Pons (tissue), 1 donor: ENCODE measurements at places on chromosomes 2 and 18.

DNA sequence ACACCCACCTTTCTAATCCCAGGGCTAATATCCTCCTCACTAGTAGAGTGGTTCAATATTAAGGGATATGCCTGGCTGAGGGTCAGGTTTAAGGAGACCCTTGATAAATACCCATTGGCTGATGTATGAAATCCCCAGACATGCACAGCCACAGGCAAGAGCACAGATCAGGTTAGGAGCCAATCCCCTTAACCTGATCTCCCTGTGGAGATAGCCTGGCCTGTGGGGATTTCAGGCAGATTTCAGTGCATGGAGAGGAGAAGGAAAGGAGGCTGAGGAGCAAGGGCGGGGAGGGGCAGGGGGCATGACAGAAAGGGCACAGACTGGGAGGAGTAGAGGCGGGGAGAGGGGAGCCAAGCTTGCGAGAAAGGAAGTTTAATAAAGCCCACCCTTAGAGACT, 129.0 kb downstream of the LOXHD1 start:
- no peak for DNase-seq

GRCh38 chr2:215826838-215827441, 186.4 kb downstream of the MREG start:
- no peak for DNase-seq

DNA sequence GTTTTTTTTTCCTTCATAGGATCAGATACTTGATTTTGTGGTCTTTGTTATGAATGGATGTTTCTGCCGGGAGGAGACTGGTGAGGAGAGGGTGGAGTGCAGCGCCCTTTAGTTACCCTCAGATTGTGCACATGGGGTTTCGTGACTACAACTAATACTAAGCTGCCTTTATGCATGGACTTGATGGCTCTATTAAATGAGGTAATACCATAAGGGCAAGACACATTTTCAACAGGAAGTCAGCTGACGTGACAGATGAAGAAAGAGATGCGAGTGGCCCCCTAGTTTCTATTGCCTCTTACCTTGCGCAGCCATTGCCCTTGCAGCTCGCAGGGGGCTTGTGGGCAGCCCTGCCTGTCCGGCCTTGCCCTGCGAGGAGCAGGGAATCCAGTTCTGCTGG, 24.4 kb downstream of the ZNF407 start:
- DNase-seq, result no peak

- no peak for DNase-seq
Measured at GRCh38 chr2:40367652-40368051, 84.2 kb downstream of the SLC8A1 start.

DNA sequence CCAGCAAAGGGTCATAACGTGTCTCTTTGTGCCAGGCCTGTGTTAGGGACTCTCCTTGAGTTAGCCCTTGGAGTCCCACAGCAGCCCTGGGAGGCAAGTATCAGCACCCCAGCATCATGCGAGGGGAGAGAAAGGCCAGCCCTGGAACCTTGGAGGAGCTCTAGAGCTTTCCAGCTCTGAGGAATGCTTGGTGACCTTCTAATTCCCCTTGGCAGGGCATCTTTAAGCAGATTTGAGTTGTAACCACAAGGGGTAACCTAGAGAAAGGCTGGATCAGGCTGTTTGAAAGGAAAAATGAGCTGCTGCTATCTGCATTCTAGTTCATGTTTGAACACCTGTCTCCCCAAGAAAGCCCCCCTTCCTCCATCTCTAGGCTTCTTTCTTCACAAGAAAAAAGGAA, 23.8 kb upstream of the ODC1 start:
- DNase-seq, result no peak

GRCh38 chr2:8623958-8624591, 57.8 kb upstream of the ID2 start:
- no peak for DNase-seq

- no peak for DNase-seq
Measured at GRCh38 chr2:29691391-29691950, 229.9 kb downstream of the ALK start.

DNA sequence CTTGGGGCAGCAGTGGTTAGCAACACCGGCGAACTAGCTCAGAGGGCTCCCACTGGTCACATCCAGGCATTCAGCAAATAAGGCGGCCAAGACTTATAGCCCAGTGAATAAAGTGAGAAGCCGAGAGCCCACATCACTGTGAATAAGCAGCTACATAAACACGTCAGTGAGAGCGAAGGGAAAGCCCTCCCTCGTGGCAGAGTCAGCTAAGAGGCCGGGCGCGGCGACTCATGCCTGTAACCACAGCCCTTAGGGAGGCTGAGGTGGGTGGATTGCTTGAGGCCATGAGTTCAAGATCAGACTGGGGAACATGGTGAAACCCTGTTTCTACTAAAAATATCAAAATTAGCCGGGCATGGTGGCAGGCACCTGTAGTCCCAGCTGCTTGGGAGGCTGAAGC, 5.2 kb downstream of the D2HGDH start:
- no peak for DNase-seq

DNA sequence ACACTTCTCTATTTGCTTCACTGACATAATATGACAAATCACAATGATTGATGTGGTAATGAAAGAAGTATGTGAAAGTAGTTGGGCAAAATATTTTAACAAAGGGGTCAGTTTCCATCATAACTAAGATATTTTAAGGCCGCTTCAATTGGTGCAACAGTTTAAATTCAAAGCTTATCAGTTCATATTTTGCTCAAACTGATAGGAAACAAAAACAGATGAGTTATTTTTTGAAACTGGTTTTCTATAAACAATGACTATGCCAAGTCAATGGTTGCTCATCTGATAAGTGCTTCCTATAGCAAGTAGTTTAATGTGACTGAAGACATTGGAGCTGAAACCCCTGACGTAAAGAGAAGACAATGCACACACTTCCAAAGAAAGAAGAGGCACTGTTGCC, 1290.7 kb downstream of the SUCLG1 start:
- DNase-seq, result no peak

DNA sequence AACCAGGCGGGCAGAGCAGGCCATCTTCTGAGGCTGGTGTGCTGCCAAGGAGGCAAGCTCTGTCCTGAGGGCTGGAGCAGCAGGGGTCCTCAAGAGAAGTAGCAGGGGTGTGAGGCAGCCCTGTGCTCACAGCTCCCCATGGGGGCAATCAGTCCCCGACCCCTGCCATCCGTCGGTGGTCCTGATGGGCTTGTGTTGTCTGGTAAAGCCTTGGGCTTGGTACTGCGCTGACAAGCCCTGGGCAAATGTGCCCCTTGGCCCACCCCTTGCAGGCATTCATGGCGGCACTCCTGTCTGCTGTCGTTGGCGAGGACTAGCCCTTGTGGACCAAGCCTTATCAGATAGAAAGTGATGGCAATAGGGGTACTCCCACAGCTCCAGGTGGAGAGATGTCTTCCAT, 22.6 kb upstream of the SCLY start:
- DNase-seq, result no peak

DNA sequence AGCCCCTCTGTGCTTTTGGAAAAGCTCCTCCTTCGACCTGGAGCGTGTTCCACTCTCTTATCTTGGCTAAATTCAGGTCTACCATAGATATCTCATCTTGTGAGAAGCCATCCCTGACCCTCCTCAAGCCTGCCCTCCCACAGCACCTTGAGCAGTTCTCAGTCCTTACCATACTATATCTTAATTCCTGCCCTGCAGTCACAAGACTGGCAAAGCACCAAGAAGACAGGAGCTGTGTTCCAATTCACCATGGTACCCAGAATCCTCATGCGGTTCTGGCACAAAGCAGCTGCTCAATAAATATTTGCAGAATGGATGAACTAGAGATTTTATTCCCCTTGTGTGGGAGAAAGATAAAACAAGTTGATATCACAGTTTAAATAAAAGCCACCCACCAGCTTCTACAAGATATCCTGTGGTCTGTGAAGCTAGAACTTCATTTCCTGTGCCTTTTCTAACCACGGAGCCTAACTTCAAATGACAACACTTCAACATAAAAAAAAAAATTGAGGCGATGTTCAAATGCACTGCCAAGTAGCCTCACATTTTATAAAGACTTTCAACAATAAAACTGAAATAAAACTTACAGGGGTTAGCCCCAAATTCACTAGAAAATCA, 19.5 kb downstream of the MARCHF4 start:
- no peak for DNase-seq

- no peak for DNase-seq
Measured at GRCh38 chr2:133107058-133107815, 437.2 kb upstream of the LYPD1 start.

DNA sequence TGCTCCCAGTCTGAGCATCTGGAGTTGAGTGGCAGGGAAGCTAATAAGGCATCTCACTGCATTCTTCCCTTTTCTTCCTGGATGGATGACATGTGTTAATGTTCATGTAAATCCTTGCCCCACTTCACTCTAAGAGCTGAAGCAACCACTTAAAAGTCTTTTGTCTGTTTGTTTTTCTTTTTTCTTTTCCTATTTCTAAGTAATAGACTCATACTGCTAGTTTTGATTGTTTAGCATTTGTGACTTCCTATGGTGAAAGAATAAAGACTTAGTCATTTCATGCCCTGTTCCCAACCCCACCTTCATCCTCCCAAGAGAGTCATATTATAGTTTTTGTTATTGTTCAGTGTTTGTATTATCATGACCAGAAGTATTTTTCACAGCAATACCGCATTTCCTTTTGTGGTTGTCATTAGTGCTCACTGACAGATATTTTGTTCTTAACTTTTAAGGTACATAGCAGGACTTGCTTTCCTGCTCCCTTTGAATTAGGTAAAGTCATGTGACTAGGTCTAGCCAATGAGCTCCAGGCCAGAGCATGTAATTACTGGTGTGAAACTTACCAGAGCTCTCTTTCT, 18.1 kb upstream of the SPP2 start:
- no peak for DNase-seq

- no peak for DNase-seq
Measured at GRCh38 chr18:68713796-68714195, 1.1 kb downstream of the TMX3 start.

GRCh38 chr2:63257473-63257872, 206.8 kb downstream of the OTX1 start:
- DNase-seq, result no peak

DNA sequence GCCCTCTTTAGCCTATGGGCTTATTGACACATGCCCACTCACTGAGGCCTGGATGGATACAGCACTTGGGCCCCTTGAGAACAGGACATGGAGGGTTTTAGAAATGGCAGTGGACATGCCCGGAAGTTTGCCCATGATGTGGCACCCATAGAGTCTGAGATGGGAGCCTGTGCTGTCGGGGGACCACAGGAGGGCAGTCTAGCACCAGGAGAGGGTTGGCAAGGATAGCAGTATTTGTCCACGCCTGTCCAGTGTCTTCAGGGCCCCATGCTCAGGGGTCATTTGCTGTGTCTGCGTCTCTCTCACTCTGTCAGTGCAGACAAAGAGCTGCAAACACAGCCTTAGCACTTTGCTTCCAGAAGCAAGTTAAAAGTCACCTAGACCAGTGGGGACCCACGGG, 48.7 kb downstream of the IL1RL2 start:
- DNase-seq, result no peak

DNA sequence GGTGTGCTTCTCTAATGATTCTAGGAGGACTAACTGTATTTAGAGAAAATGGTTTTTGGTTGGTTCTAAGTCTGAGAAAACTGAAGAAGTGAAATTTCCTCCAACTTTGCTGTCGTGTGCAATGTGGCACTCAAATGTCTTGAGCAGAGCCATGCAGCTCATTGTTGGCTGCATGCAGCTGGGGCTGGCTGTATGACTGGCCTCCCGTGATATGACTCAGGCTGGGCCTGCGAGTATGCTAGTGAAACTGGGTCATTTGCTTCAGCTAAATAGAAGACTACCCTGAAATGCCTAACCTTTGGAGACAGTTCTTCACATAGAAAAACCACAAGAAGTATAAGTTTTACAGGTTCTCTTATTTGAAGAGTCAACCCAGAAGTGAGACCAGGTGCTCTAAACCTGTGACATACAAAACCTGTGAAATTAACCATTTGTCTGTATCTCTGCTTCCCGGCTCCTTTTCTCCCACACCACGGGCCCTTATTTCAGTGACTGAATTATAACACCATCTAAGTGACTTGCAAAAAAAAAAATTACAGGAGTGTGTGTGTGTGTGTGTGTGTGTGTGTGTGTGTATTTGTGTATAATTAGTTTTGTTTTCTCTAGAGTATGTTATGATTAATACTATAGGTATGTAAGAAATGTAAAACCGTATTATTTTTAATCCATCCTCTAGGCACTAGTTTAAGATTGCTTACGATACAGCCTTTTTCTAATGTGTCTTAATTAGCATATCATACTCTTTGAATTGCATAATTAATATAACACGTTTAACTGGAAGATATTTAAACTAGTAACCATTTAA, 15.9 kb downstream of the POLI start:
- DNase-seq, result no peak

DNA sequence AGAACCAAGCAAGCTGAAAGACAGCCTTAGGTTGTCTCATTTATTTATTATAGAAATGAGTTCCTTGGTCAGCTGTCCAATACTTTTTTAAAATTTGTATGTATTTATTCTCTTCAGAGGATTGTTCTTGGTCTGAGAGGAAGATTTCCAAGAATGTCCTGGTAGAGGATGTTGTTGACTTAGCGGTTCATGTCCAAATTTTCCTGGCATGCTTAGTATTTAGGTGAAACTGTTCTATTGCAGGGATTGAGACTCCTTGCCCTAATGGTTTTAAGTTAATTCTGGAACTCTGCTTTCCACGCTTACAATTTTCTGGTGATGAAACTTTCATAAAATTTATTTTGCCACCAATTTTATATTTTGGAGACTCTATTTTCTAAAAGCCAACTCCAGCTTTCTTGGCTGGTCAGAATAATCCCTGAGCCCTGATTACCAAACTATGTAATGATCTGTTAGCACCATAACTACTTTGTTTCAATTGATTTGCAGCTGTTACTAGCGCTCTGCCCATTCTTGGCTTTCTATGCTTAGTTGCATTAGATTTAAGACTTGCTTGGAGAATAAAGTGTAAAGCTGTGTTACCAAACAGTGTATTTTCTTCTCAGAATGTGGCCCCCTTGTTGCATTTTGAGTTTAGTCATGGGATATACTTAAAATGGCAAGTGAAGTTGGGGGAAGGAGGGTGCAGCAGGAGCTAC, 1868.8 kb upstream of the CELF4 start:
- no peak for DNase-seq

DNA sequence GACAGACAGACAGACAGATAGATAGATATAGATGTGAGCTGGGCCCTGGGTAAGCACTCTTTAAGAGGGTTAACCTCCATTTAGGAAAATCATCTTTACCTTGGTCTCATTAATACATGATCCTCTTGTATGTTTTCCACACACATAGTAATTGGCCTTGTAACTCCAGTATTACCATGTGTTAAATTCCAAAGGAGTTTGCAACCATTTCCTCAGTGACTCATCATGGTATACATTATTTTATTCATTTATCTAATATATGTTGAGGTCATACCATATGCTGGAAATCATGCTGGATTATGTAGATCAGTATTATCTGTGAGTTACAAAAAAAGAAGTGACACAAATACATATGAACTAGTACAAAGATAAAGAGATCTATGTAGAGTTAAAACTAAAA, 504.3 kb downstream of the DCC start:
- no peak for DNase-seq
